ENCODE measurements at places on chromosomes 1 and 21.
A peak's percentile ranks its signal among the peaks of the same experiment; 100 is the strongest.

GRCh38 chr1:200556002-200556401 is 64.5 kb downstream of the KIF14 start:
- DNase-seq, result no peak

GRCh38 chr1:9293533-9294404 is 1.1 kb downstream of the SPSB1 start:
- DNase-seq, result peak; percentile 62

GRCh38 chr1:8631163-8631562 is 186.3 kb downstream of the RERE start:
- no peak for DNase-seq

GRCh38 chr1:200036619-200037270 is 9.2 kb downstream of the NR5A2 start:
- DNase-seq, result no peak

- no peak for DNase-seq
Measured at GRCh38 chr1:183590244-183591191, at the start of gene NCF2. Gene NCF2 (minus strand): TSS chr1:183590459. CDS start chr1:183590329, 130 bp downstream.

DNA sequence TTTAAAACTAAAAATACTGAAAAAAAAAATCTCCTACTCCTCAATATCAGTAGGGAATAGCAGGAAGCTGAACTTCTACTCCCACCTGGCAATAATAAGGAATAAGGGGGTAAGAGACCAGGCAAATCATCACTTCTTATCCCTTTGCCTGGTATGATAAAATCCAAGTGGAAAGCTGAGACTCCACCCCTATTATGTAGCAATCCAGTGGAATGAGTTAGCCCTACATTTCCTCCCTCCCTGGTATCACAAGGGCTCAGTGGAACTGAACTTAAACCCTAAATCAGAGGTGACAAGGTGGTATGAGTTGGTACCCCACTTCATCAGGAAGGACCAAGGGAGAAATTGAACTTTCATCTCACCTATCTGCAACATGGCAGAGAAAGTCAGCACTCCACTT is 25.7 kb downstream of the TRIM33 start:
- no peak for DNase-seq

DNA sequence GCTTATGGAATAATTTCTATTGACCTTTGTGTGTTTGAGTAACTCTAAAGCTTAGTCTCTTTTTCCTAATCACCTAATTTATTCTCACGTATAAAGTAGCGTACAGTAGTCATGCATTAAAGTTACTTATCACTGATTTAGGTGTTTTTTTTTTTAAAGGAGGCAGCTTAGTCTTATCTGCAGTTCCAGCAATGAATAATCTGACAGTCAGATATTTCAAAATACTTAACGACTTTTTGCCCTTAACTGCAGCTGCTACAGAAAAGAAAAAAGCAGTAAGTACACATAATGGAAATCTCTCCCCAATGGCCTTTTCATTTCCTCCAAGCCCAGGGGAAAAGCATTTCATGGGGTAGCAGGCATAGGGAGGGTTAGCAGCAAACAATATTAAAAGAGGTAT is 54.6 kb downstream of the SLC35F3 start:
- DNase-seq, result no peak

- no peak for DNase-seq
Measured at GRCh38 chr1:94246692-94247137, 9.3 kb upstream of the ARHGAP29 start.

GRCh38 chr1:59367301-59368007 is 70.6 kb downstream of the FGGY start:
- no peak for DNase-seq

GRCh38 chr1:212938846-212939245 is 11.5 kb upstream of the VASH2 start:
- no peak for DNase-seq

GRCh38 chr1:83065952-83066727 is 932.8 kb downstream of the TTLL7 start:
- no peak for DNase-seq

DNA sequence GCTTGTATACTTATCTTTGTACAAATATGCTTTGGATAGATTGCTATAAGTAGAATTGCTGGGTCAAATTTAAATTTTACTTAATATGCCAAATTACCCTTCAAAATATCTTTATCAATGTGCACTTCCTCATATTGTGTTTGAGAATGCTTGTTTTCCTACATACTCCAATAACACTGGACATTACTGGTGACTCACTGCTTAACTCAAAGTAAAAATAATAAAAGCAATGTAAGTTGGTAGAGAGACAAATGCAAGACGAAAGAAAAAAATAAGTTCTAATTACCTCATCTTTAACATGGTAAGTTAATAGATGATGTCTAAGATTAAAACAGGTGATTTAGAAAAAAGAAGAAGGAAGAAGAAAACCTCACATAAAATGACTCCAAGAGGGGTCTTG is 7.9 kb upstream of the SH3GLB1 start:
- DNase-seq, result no peak

GRCh38 chr1:60113596-60113995 is 40.0 kb upstream of the C1orf87 start:
- no peak for DNase-seq

GRCh38 chr1:226600254-226600653 is 51.7 kb downstream of the STUM start:
- no peak for DNase-seq

All from DND-41 (cell line).